ENCODE measurements at places on chromosomes 1 and 21.

GRCh38 chr1:21938732-21939538 lies 1.8 kb upstream of the HSPG2 start:
- DNase-seq = no peak

- DNase-seq = no peak
These were observed 161.9 kb upstream of the UBE2U start for GRCh38 chr1:64041371-64042131.

DNA sequence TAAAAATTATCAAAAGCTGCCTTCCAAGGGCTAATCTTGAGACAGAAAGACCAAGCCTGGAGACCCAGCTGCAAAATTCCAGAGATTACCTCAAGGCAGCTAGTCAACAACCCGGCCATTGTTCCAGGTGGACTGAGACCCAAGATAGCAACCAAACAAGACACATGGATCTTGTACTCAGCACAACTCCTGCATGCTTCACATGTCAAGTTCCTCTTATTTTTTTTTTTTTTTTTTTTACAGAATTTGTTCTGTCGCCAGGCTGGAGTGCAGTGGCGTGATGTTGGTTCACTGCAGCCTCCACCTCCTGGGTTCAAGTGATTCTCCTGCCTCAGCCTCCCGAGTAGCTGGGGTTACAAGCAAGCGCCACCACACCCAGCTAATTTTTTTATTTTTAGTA lies 40.1 kb downstream of the CD2 start:
- DNase-seq = no peak

DNA sequence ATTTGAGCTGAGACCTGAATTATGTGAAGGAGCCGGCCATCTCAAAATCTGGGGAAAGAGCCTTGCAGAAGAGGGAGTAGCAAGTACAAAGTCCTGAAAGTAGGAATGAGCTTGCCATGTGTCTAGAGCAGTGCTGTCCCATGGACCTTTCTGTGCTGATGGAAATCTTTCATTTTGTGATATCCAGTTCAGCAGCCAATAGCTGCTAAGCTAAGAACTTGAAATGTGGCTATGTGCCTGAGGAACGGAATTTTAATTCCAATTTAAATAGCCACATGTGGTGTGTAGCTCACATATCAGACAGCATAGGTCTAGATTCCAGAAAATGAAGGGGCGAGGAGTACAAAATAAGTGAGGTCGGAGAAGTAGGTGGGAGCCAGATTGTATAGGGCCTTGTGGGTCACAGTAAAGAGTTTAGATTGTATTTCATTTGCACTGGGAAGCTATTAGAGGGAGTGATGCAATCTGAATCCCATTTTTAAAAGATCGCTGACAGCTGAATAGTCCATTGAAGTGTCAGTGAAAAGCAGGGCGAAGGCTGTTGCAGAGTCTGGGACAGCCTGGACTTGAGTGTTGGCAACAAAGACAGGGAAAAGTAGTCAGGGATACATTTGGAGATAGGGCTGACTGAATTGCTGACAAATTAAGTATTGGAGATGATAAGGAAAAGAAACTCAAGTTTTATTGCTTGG lies 80.3 kb downstream of the TMEM200B start:
- DNase-seq = no peak

DNA sequence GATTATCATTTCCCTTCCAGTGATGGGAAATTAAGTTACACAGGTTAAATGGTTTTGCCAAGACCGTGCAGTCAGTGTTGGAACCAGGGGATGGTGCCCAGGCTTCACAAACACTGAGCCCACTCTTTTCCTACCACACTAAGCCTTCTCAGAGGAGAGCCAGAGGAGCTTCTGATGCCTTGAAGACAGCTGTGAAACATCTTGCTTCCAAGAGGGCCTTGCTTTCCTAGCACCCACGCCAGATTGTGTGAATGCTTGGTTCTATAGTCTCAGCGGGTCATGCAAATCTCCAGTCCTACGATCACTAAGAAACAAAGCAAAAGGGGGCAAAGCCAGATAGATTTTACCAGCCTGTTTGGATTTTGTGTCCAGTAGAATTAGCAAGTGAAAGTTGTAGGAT lies 187.5 kb downstream of the DHRS3 start:
- no peak for DNase-seq

- no peak for DNase-seq
These were observed 68.4 kb upstream of the ZNF281 start for GRCh38 chr1:200478239-200478623.

GRCh38 chr1:209008586-209008985 lies 574.9 kb upstream of the CAMK1G start:
- no peak for DNase-seq
